IMR-90 (cell line): ENCODE measurements at places on chromosomes 3 and 15. TPM values are rescaled to one million over a fixed set of nuclear protein-coding genes. Genes with fewer than 3 reads are reported as not detected.

The PTPRG gene
- 24.7 and 31.0 TPM in 2 replicates for total RNA-seq

The CAMK2N2 gene
- total RNA-seq: not detected in 2 replicates

DNA sequence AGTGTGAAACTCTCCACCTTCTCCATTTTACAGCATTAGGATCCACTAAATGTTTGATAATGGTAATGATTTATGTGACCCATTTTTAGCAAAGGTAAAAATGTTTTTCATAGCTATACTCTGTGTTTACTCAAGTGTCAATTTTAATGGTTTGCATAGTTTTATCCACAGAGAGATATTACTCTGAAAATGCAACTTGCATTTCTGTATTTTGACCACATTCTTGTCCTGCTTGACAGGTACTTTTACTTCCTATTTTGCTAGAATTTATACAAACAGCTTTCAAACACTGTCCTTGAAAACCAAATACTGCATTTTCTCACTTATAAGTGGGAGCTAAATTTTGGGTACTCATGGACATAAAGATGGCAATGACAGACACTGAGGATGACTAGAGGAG lies 62.9 kb downstream of the SERPINI1 start:
- no peak for DNase-seq
- no peaks in the 10 kb centered on the region for H3K27me3 ChIP-seq
- H3K36me3 ChIP-seq: no peaks in the 10 kb centered on the region
- no peak overlapping the region for H3K4me3 ChIP-seq

The ZNF660 gene
- 1.3 and 1.4 TPM in 2 replicates for total RNA-seq

The GOLGA8T gene
- total RNA-seq: not detected in 2 replicates

DNA sequence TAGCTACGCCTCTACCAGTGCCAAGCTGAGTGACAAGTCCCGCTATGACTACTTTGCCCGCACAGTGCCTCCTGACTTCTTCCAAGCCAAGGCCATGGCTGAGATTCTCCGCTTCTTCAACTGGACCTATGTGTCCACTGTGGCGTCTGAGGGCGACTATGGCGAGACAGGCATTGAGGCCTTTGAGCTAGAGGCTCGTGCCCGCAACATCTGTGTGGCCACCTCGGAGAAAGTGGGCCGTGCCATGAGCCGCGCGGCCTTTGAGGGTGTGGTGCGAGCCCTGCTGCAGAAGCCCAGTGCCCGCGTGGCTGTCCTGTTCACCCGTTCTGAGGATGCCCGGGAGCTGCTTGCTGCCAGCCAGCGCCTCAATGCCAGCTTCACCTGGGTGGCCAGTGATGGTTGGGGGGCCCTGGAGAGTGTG lies 5.7 kb downstream of the GRM2 start:
- H3K27me3 ChIP-seq: peaks cover 14% of the 10 kb centered on the region; the same call in 1 of the 2 replicates
- no peaks in the 10 kb centered on the region for H3K4me1 ChIP-seq
- DNase-seq: no peak
- H3K4me3 ChIP-seq: no peak overlapping the region
- no peak overlapping the region for H3K27ac ChIP-seq
- no peaks in the 10 kb centered on the region for H3K36me3 ChIP-seq

The TIMP4 gene
- 0.54 and 0.56 TPM in 2 replicates for total RNA-seq

DNA sequence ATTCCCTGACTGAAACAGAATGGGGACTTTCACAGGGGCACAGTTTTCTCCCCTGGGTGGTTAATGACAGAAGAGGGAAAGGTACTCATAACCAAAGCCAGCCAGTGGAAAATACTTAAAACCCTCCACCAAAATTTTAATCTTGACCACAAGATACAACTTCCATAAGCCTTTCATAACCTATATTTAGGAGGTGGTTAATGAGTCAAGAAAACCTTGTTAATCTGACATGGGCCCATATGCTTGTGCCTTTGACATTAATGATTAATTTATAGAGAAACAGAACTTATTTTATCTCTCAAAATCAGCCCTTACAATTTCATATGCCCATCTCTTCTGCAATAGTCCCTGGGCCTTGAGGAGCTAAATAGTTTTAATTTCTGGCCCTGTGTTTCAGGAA lies 31.2 kb downstream of the IQCF6 start:
- no peak overlapping the region for H3K4me3 ChIP-seq
- no peaks in the 10 kb centered on the region for H3K36me3 ChIP-seq
- H3K27me3 ChIP-seq: no peaks in the 10 kb centered on the region
- H3K4me1 ChIP-seq: no peaks in the 10 kb centered on the region
- no peak overlapping the region for H3K27ac ChIP-seq

GRCh38 chr3:50644561-50644960 lies 27.6 kb downstream of the MAPKAPK3 start:
- no peak overlapping the region for H3K4me3 ChIP-seq
- peaks cover 6% of the 10 kb centered on the region for H3K36me3 ChIP-seq
- no peaks in the 10 kb centered on the region for H3K4me1 ChIP-seq
- H3K27me3 ChIP-seq: no peaks in the 10 kb centered on the region
- DNase-seq: no peak

The GHRL gene
- not detected in 2 replicates for total RNA-seq

GRCh38 chr3:112116748-112117186 lies 16.3 kb downstream of the GCSAM start:
- H3K27me3 ChIP-seq: no peaks in the 10 kb centered on the region
- DNase-seq: no peak
- H3K27ac ChIP-seq: no peak overlapping the region
- no peaks in the 10 kb centered on the region for H3K4me1 ChIP-seq

The TMEM108 gene
- 0.18 and 0.28 TPM in 2 replicates for total RNA-seq

DNA sequence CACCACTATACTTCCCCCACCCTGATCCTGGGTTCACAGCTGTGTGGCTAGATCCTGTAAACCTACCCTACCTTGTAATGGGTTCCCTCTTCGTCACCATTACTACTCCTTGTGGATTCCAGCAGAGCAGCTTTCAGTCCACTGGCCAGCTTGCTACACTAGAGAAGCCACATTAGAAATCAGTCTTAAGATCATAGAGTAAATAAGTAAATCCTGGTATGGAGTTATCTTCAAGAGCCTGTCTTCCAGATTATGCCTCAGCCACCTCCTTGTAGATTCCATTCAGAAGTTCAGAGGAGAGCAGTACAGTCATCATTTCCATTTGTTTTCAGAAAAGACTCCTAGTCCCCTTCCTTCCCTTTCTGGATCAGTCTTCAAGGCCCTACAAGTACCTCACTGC lies 123.7 kb downstream of the ALDH1A2 start:
- DNase-seq: no peak
- H3K4me1 ChIP-seq: no peaks in the 10 kb centered on the region
- no peak overlapping the region for H3K4me3 ChIP-seq
- no peaks in the 10 kb centered on the region for H3K27me3 ChIP-seq

The GALNT15 gene
- total RNA-seq: 14.7 and 19.7 TPM in 2 replicates

The KNG1 gene
- total RNA-seq: not detected in 2 replicates

DNA sequence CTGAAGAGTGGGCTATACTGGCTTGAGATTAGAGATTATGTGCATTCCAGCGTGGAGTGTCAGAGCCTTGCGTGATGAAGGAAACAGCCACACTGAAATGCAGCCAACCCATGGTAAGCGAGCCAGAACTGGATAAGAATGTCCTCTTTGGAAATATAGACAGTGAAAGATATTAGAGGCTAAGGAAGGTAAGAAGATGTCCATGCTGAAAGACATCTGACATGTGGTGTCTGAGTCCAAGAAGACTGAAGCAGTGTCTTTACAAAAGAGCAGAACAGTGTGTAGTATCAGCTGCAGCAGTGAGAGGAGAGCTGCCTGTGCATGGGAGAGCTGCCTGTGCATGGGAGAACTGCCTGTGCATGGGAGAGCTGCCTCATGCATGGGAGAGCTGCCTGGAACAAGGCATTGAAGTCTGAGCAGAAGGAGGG lies 672.2 kb downstream of the DIPK2A start:
- no peak overlapping the region for H3K4me3 ChIP-seq
- H3K27me3 ChIP-seq: no peaks in the 10 kb centered on the region
- H3K4me1 ChIP-seq: no peaks in the 10 kb centered on the region; the same call in 1 of the 2 replicates
- H3K36me3 ChIP-seq: no peaks in the 10 kb centered on the region
- DNase-seq: peak; percentile 61

DNA sequence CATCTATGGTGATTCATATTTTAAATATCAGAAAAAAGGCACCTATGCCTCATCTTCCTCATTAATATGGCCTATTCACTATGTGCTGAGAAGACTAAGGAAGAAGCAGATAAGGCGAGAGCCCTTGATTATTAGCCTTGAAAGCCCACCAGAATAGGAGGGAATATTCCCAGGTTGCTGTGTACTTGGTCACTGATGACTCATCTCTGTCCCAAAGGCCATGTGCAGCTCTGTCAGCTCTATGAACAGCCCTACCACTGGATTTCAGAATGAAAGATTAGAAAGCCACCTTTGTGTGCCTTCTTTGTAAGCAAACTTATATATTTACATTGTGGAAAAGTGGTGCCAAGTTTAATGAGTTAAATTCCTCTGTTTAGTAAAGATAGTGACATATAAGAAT lies 211.5 kb downstream of the NFKBIZ start:
- H3K27me3 ChIP-seq: no peaks in the 10 kb centered on the region
- H3K36me3 ChIP-seq: no peaks in the 10 kb centered on the region
- peaks cover 2% of the 10 kb centered on the region; the same call in 1 of the 2 replicates for H3K4me1 ChIP-seq
- DNase-seq: peak; percentile 22
- no peak overlapping the region for H3K27ac ChIP-seq

DNA sequence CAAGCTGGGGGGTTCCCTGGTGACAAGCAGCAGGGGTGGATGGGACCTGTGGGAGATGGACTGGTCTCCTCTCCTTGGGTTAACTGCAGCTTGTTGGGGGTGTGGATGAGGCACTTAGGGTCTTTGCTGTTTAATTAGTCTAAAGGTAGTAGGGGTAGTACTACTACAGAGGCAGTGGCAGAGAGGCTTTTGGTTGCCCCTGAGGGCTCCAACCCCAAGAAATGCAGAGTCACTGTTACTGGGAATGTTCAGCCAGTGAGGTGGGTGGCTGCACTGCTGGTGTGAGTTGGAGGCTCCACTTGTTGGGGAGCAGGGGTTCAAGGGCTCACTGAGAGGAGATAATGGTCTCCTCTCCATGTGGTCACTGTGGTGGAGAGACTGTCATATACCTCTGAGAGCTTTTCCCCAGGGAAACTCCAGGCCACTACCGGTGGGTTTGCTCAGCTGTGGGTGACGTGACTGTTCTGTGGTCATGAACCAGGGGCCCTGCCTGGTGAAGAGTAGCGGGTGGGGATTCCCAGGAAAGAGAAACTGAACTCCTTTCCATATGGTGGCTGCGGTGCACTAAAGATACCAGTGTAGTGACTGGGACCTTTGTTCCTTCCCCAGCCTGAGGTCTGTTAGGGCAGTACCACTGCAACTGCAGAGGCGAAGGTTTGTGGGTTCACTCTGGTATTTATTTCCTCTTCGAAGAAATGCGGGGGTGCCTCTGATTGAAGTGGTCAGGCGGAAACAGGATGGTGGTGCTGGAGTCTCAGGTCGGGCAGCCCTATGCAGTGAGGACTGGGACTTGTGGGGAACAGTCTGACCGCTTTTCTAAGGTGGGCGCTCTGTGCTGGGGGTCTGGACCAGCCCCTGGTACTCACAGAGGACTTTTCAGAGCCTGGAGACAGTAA lies 68.9 kb upstream of the TNFSF10 start:
- H3K4me1 ChIP-seq: no peaks in the 10 kb centered on the region
- H3K27ac ChIP-seq: no peak overlapping the region
- 0 out of 2 replicates have a peak, but pooled peaks cover 2% of the 10 kb centered on the region for H3K27me3 ChIP-seq
- peak; percentile 16 for DNase-seq
- no peak overlapping the region for H3K4me3 ChIP-seq
- no peaks in the 10 kb centered on the region for H3K36me3 ChIP-seq

DNA sequence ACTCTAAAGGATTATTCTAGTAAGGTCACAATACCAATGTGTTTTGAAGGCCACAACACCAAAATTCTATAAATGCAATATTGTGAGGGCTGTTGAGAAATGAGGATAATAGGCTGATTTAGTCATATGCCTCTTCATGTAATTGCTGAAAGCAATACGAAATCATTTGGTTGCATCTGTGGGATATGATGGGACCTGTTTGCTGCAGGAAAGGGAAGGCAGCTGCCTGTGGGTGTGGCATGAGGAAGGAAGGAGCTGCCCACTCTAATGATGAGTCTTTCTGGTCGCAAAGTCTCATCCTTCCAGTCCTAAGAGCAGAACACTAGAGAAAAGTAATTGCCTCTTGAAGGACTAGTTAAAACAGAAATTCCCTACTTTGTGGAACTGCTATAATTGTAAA lies 245.3 kb upstream of the ZPLD1 start:
- no peak for DNase-seq
- H3K27me3 ChIP-seq: no peaks in the 10 kb centered on the region
- H3K27ac ChIP-seq: no peak overlapping the region

- DNase-seq: no peak
- no peaks in the 10 kb centered on the region for H3K36me3 ChIP-seq
- no peaks in the 10 kb centered on the region for H3K27me3 ChIP-seq
- H3K4me3 ChIP-seq: no peak overlapping the region
- peaks cover 2% of the 10 kb centered on the region; the same call in 1 of the 2 replicates for H3K4me1 ChIP-seq
These were observed 51.0 kb downstream of the PPARG start for GRCh38 chr3:12339701-12340480.

DNA sequence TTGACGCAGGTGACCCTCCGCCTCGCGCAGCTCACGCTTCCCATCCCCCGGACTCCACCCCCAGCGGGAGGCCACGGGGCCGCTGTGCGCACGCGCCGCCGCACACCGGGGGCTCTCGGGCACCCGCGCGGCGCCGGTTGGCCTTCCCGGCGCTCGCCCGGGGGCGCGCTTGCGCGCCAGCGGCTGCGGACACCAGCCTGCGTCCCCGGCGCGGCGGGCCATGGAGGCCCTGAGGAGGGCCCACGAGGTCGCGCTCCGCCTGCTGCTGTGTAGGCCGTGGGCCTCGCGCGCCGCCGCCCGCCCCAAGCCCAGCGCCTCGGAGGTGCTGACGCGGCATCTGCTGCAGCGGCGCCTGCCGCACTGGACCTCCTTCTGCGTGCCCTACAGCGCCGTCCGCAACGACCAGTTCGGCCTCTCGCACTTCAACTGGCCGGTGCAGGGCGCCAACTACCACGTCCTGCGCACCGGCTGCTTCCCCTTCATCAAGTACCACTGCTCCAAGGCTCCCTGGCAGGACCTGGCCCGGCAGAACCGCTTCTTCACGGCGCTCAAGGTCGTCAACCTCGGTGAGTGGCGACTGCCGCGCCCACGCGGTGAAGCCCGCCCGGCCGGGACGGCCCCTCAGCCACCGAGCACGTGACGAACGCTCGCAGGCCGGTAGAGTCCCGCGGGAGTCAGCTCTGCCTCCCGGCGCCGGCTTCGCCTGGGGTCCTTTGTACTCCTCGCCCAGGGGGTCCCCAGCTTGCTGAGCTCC lies at the start of gene C15orf61:
C15orf61 (plus strand) TSS at position 103 of the 754 bp plus-strand sequence; CDS start at position 221, 118 bp downstream.
- no peaks in the 10 kb centered on the region for H3K36me3 ChIP-seq
- H3K4me1 ChIP-seq: no peaks in the 10 kb centered on the region
- peak within 1 kb of the TSS; percentile 79 for H3K4me3 ChIP-seq
- peak within 1 kb of the TSS; percentile 94 for H3K27ac ChIP-seq
- no peaks in the 10 kb centered on the region for H3K27me3 ChIP-seq
